ENCODE measurements at places on chromosomes 3 and 15.
A peak's percentile ranks its signal among the peaks of the same experiment; 100 is the strongest.

DNA sequence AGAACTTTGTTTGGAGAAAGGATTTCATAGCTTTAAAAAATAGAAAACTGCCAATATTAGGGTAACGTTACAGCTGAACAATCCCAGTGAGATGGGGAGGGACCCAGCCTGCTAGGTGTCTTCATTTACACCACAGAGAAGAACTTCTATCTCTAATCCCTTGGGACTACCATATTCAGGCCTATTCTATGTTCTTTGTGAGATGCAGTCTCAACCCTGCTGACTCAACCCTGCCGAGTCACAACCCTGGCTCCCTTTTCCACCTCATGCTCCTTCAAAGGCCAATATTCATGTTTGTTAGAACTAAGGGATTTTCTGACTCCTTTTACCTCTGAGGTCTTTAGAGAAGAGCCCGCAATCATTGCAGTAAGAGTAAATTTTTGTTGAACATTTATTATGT is 350.5 kb downstream of the EPHB1 start:
- DNase-seq, result no peak

- DNase-seq, result no peak
These were observed 153.2 kb upstream of the THBS1 start for GRCh38 chr15:39427705-39428104.

DNA sequence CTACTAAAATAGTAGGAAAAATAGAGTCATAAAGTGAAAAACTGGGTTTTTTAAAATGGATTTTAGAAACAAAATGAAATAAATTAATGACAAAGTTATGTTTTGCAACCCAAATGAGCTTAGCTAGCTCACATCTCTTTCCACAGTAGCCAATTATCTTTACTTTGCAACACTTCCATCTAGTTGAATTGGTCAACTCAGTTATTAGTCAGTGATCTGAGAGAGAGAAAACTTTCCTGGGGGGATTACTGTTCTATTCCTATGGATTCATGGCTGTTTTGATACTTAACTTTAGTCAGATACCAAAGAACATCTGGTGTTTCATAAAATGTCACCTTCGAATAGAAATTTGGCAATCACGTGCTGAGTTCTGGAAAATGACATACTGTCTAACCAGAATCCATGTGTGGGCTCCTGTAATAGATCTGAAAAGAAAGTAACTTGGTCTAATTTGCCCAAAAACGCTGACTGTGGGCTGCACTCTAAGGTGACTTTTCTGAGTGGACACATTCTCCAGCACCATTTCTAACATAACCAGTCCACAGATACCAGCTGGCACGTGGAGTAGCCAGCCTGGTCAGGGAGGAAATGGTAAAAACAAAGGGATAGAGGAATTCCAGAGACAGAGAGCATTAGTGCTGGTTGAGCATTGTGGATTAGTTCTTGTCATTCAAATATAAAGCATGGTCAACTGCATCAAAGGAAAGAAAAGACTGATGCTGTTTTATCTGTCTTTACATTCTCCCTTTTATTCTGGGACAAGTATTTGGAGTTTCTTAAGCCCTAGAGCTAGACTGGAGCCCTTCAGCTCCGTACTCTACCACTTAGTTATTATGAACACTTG is 45.2 kb upstream of the CCDC80 start:
- DNase-seq, result no peak

GRCh38 chr15:71066983-71067382 is 48.3 kb upstream of the THSD4 start:
- DNase-seq, result no peak

DNA sequence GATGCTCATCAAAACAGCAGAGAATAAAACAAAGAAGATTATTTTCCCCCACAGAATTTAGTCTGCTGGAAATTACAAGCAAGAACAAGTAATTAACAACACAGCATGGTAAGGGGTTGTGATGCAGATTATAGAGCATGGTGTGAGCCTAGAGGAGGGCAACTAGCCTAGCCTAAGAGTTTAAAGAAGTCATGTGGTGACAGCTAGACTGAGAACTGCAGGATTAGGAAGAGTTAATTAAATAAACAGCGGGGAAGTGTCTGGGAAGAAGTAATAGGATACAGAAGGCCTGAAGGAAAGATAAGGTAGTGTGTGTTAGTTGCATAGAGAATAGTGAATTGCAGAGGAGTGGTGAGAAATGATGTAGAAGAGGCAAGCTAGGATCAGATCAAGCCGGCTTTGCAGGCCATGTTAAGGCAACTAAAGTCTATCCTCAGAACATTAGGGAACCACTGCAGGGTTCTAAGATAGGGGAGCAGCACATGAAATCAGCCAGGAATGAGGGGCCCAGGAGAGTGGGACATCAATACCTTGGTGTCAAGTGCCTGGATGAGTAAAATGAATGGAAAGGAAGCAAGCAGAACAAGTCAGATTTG is 11.9 kb upstream of the PKM start:
- DNase-seq, result no peak

DNA sequence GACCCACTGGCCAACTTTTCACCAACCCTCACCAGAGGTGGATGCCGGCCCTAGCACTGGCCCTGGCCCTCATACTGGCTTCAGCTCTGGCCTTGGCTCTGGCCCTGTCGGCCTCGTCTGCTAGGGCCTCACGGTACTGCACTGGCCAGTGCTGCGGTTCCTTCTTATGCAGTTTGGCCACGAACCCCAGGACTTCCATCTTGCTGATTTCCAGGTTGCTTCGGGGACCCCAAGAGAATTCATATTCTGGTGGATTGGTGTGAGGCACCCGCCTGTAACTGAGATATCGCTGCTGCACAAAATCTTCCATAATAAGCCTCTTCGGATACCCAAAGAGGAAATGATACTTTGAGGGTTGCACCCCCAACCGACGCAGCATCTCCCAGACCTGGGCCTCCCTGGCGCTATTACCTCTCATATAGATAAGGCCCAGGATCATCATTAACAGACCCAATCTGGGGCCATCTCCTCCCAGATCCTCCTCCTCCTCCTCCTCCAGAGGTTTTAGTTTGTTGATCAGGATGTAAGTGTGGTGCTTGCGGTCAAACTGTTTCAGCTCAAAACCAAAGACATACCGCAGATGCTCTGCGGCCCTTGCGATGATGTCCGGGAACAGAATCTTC is 883 bp downstream of the MAGEF1 start:
- peak; percentile 60 for DNase-seq

- DNase-seq, result no peak
These were observed 706.5 kb upstream of the UBE2E2 start for GRCh38 chr3:22496641-22497040.

- DNase-seq, result no peak
These were observed 391.1 kb upstream of the MDFIC2 start for GRCh38 chr3:70703305-70704102.

- no peak for DNase-seq
These were observed 179.5 kb upstream of the CD96 start for GRCh38 chr3:111362381-111363009.

- DNase-seq, result no peak
These were observed 51.7 kb downstream of the CLDN11 start for GRCh38 chr3:170470063-170471016.

- no peak for DNase-seq
These were observed 10.6 kb downstream of the CCR9 start for GRCh38 chr3:45896956-45897355.

DNA sequence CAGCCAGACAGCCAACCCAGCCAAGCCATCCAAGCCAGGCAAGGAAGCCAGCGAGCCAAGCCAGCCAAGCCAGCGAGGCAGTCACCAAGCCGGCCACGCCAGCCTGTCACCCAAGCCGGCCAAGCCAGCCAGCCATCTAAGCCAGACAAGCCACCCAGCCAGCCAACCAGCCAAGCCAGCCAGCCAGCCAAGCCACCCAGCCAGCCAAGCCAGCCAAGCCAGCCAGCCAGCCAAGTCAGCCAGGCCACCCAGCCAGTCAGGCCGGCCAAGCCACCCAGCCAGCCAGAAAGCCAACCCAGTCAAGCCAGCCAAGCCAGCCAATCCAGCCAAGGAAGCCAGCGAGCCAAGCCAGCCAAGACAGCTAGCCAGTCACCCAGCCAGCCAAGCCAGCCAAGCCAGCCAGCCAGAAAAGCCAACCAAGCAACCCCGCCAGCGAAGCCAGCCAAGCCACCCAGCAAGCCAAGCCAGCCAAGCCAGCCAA is 201.2 kb downstream of the GOLGA6L6 start:
- DNase-seq, result peak; percentile 50

DNA sequence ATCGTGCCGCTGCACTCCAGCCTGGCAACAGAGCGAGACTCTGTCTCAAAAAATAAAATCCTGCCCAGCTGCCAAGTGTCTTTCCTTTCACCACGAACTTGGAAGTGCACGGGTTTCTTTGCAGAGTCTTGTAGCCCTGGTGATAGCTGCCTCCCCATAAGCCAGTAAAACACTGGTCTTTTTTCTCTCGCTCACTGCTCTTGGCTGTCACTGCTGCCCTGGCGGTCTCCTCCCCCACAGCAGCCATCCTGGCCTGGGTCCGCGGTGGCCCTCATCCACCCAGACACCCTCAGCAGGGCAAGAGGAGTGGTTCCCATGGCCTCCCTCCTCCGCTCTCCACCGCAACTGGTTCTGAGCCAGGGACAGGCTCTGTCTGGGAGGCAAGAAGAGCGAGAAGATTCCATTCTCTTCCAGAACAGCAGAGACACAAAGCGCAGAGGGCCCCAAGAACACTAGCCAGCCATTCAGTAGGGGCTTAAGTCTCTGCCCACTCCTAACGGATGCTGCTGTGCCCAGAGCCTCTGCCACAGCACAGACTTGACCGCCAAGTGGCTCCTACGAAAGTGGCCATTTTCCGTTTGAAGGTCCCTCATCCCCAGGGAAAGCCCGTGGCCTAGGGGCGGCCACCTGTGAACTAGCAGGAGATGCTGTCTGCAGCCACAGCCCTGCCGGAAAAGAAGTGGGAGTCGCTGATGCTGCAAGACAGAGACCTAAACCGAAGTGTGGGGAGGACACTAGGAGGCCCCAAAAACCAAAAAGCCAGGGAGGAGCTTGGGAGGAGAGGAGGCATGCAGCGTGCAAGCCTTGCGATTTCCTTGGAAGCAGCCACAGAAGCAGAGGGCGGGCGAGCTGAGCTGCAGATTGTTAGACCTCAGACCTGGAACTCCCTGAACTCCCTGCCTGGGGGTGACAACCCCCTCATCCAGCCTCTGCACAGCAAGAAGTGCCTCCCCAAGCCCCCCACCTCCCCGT is 44.1 kb downstream of the KLHL25 start:
- no peak for DNase-seq

DNA sequence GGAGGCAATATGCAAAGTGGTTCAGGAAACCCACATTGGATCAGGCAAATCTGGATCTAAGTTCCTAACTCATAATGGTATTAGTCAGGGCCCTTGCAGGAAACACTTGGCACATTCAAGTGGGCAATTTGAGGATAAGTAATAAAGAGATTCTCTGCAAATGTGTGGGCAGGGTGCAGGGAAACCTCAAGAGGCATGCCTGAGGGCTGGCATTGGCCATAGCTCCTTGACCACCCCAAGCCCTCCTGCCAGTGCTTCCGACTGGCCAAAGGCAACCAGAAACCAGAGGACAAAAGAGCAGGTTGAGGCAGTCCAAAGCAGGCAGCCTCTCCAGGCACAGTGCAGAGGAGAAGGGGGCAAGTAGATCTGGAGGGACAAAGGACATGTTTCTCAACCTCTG is 130.8 kb upstream of the SNTN start:
- no peak for DNase-seq

- DNase-seq, result no peak
These were observed 20.8 kb downstream of the FAM3D start for GRCh38 chr3:58645726-58646125.

DNA sequence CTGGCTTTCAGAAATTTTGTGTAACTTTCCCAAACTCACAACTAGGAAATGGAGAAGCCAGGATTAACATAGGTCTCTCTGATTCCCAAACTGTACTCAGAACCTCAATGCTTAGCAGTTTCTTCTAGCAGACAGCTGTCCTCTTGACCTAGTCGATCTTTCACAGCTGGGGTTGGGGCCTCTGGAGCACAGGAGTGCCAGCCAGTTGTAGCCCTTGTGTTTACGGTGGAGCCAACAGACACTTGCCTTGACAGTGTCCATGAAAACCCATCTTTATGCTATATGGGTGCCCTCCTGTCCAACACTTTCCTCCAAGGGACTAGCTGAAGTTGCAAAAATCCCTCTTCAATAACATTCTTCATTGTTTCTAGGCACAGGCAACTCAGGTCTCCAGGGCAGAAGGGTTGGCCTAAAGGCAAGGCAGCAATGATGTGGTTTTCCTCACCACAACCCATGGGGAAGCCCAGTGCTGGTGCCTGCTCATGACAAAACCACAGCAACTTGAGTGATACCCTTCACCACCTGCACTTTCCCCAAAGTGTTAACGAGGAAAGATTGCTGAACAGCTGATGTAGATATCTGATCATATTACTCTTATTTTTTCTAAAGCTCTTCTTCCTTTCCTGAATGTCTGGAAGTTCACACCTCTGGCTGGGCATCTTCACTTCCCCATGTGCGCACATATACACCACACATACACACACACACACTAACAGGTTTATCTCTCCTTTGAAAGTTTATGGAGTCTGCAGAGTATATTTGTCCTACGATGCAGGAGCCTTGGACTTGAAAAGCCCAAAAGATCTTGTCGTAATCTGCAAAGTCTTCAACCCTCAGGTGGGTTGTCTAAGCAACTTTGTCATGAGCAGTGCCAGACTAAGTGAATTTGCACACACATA is 11.0 kb upstream of the KNG1 start:
- DNase-seq, result peak; percentile 73

- DNase-seq, result no peak
These were observed 546.2 kb downstream of the MECOM start for GRCh38 chr3:169117264-169117663.

DNA sequence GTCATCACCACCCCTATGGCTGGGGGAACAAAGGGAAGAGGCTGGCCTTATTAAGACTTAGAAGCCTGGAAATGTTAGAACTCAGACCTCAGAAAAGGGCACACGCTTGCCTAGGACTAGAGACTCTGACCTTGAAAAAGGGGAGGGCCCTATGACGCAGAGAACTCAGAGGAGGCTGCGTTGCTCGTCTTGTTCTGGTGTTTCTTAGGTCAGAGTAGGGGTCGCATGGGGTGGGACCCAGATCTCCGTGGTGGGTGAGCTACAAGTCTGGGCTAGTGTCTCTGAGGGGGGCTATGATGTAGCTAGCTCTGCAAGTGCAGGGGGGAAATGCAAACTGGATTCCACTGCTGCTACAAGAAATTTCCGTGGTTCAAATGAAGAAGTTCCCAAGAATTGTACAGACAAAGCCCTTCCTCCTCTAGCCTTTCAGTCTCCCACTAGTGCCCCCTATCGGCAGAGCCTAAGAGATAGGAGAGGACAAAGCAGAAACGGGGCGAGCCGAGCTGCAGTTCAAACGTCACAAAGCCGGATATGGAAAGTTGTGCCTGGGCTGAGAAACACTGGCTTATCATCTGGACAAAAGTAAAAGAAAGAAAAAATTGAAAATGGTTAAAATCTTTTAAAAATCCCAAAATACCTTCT is 392.9 kb upstream of the ROBO2 start:
- no peak for DNase-seq

- no peak for DNase-seq
These were observed 20.7 kb upstream of the LPP start for GRCh38 chr3:188133219-188133618.

GRCh38 chr15:63970621-63971426 is 75.5 kb downstream of the DAPK2 start:
- peak; percentile 66 for DNase-seq

GRCh38 chr3:183502237-183503181 is 53.0 kb downstream of the KLHL6 start:
- peak; percentile 27 for DNase-seq
